ENCODE measurements at places on chromosomes 5 and 9.

DNA sequence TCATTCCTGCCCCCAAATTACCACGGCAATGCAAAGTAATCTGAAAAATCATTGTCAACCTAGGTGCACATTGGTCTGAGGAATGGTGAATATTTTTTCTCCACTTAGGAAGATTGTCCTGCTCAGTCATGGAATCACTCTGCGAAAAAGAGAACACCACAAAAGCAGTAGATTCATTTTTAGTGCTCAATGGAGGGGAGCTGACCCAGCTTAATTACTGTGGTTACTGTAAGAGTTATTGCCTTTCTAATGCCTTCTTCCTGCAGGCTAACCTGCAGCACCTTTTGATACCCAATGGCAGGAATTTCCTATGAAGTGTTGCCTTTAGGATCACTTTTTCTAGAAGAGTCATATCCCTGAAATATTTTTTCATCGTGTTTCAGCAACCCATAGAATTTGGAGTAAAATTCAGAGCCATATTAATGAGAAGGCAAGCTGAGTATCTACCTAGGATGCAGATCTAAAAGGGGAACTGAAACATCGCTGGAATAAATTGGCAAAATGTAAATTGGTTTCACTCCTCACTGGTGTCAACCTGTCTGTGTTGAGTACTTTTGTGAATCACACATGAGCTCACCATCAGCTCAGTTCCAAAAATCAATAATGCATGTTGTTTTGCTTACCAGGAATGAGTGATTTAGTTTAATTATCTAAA is 464.5 kb downstream of the CSNK1G3 start:
- no peak for DNase-seq

GRCh38 chr9:100465761-100466160 is 7.2 kb upstream of the TMEFF1 start:
- DNase-seq = no peak

DNA sequence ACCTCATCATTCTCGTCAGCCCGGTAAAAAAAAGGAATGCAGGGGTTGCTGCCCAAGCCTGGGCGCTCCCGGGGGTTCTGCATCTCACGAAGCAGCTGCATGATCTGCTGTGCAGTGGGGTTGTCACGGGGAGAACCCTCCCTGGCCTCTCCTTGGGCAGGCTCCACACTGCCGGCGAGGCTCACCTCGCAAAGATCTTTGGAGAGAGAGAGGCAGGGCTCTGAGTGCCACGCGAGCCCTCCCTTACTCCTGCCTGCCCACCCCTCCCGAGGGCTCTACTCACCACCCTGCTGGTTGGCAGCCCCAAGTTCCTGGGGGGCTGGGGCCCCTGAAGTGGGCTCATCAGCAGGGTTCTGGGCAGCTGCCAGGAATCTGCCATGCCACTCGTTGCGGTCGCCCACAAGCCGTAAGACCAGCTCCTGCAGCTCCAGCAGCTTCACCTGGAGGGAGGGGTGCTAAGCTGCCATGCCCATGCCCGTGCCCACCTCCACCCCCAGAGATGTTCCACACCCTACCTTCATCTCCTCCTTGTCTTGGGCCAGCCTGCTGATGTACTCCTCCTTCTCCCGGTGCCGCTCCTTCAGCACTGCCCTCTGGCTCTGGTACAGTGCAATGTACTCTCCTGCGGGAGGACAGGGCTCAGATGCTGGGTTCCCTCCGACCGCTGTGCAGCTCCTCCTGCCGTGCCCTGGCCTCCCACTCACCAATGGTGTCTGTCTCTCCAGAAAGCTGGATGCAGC is 18.6 kb downstream of the GOLGA2 start:
- DNase-seq = no peak

DNA sequence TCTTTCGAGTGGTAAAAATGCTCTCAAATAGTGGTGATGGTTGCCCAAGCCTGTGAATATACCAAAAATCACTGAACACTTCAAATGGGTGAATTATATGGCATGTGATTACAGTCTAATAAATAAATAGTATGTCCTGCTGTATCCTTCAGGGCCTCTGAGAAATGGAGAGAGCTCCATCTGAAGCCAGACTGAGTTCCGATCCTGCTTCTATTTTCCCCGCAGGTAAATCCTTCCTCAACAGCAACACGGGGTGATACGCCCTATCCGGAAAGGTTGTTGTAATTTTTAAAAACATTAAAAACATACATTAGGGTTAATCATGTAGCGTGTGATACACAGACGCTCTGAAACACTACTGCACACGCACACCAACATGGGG is 695 bp upstream of the SNAPC3 start:
- no peak for DNase-seq

DNA sequence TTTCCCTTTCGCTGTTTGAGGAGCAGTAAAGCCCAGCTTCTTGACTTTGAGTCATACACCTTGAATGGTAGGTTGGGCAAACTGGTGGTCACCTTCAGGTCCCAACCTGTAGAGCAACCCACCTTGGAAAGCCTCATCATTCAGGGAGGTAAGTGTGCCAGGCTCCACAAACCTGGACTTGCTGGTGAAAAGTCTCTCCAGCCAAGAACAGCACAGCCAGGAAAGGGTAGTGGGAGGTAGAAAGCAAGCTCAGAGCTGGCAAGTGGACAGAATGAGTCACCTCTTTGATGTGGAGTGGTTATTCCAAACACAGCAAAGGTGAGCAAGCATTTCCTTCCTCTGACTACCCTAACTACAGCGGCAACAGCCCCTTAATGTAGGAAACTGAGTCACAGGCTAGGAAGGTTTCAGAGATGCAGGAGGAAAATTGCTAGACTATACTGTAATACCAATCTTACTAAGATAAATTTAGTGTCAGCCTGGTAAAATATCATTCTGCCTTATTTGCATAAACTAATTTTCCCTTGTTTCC is 117.5 kb upstream of the MTAP start:
- DNase-seq = peak; percentile 38

DNA sequence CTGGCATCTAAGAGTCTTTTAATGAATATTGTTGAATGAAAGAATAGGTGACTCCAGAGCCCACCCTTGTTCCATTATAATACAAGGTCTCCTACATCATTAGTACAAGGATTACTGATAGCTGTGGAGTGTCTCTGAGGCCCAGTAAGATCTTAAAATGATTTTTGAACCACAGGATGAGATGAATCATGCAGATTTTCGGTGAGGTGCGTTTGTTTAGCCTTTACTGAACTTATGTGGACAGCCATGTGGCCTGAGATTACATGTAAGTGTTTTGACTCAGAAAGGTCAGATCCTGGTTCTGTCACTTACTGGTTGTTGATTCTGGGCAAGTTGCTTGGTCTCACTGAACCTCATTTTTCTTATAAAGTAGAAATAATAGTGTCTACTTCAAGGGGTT is 21.6 kb downstream of the NFX1 start:
- no peak for DNase-seq

DNA sequence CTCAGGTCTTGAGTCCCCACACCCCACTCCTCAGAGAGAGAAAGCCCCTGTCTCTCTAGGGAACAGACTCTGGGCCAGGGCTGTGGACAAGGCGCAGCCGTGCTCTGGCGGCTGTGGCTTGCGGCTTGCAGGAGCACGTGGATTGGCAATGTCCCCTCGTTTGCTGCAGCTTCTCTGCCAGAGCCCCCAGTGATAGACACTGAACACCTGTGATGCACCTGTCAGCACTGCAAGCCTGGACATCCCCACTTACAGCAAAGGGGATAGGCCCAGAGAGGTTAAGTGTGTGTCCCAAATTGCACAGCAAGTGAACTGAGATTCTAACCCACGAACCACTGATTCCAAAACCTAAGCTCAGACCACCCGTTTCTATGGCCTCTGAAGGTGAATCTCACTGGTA is 7.0 kb downstream of the GFI1B start:
- no peak for DNase-seq

DNA sequence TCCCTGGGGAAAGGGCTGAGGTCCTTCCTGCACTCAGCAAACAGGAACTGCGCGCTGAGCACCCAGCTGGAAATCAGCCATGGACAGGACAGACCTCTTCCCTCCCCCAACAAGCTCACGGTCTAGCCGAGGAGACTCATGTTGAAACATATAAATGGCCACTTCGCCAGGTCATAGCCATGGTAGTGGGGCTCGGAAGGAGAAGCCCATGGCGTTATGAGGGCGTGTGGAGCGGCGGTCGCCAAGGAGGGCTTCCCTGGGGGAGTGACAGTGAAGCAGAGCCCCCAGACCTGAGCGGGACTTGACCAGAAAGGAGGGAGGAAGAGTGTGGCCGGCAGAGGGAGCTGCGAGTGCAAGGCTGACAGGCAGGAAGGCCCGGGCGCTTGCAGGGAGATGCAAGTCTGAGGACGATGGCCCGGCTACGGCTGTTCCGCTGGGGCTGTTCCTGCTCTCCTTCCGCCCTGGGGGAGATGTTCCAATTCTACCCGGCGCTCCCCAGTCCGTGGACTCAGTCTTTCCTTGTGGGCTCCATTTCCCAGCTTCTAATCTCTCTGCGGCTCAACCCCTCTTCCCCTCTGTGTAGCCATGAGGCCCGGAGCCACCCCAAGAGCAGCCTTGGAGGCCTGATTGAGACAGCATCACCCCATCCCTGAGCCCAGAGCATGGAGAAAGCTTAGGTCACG is 43.9 kb upstream of the PRRC2B start:
- peak; percentile 80 for DNase-seq
